RWPE1 (cell line): ENCODE measurements at places on chromosomes 11 and 22.

DNA sequence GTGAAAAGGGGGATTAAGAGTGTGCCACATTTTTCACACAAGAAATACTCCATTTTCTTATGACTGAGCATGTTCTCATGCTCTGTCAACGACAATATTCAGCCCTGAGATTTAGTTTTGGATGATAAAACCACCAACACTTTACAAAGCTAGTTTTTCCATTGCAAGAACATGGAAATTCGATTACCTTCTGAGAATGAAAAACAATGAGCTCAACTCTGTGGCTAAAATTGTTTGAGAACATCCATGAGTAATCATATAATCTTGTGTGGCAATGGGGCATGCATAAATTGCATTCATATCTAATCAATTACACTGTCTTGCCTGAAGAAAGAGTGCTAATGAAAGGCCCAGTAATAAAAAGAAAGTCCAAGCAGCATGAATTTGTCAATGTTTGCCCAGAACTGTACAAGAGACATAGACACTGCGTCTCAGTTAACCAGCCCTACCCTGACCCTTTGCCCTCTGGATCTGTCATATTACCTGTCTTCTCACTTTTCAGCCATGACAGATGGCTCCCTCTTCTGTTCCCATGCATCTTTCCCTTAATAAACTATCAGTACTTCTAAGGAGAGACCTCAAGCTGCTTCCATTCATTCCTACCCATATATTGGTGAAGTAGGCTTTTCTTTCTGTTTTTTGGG, 253.4 kb downstream of the FAM76B start:
- no peak for DNase-seq

DNA sequence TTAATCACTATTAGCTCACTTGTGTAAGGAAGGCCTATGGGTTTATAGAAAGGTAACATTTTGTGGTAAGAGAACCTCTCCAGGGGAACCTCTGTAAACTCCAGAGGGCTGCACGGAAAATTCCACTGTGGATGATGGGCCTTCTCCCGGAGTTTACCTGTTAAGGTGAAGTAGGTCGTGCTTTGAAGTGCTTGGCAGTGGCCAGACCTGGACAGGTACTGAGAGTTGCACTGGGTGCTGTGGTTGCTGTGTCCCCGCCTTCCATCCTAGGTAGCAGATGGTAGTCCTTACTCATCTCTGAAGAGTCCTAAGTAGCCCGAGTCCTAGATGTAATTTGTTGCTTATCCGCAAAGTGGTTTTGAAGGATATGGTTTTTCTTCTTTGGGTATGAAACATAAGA, 133.4 kb downstream of the TEAD1 start:
- no peak for DNase-seq

DNA sequence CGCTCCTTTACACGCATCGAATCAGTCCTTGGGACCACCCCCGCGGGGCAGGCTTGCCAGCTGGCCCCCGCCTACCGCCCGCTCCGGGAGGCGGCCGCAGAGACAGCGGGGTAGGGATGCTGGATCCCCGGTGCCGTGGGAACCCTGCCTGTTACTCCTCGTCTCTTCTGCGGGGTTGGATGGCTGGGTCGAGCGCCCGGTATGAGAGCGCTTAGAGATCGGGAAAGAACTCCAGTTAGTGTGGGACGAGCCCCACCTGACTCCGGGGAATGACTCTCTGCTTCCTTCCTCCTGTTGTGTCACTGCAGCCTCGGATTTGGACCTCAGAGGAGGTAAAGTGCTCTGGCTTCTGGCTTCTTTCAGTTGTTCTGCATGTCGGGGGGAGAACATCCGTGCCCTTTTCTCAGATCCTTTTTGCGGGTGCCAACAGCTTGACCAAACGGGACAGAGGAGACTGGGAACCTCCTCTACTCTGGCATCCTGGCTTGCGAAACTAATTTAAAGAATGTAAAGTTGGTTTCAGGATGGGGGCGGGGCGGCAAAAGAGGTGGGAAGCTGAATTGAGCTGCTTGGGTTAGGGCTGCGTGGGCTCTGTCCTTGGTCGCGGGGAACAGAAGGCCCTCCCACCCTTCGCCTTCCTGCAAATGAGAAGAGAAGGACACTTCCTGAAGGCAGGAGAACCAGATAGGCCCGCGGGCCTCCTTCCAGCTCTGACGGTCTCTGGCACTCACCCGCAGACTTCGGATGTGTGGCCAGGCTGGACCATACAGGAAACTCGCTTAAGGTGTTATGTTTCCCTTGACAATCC, 938 bp downstream of the LAYN start:
- DNase-seq = no peak

GRCh38 chr22:29126670-29127395, 54.0 kb downstream of the KREMEN1 start:
- no peak for DNase-seq

- DNase-seq = no peak
Observed at GRCh38 chr22:44468973-44469372, 29.1 kb downstream of the RTL6 start.

DNA sequence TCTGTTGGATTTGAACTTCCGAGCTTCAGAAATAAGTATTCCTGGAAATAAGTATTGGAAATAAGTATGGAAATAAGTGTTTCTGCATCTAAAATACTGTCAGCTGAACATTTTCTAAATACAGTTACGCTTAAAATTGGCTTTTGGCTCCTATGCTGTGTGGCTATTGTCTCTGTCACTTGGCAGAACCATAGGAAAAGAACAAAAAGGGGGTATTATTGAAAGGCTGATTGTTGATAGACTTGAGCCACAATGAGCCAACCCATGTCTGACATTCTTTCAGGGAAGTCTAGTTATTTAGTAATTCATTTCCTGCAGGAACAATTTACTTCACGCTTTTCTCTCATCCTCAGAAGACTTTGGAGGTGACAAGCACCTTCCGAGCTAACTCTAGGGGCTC, 32.5 kb upstream of the LARGE1 start:
- no peak for DNase-seq

- DNase-seq = no peak
Observed at GRCh38 chr22:43147821-43148220, 3.5 kb upstream of the TSPO start.

DNA sequence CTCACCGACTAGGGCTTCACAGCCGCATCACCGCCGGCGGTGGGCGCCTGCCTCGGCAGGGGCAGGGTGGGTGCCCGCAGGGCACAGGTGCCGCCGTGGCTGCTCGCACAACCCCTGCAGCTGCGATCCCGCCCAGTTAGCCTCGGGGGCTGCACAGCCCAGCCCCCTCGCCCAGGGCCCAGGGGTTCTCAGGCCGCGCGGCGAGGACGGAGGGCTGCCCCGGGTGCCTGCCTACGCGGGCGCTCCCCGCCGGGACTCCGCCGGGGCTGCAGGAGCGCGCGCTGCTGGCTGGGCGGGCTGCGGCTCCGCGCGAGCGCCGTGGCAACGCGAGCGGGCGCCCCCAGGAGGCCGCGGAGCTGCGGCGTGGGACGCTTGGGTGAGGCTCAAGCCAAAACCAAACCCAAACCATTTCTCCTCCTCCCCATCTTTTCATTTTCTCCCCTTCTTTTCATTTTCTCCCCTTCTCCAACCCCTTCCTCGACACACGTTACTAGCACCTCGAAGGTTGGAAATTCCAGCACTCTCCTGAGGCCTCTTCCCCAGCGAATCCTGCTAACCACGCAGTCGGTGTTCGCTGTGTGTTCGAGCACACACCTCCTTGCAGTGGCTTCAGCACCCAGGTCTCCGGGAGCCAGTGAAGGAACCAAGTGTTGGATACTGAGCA, at the start of gene MICAL3:
TSS of gene MICAL3 (minus strand) at position 286 of the 664 bp plus-strand sequence. CDS start 117,749 bp downstream, outside the sequence.
- peak; percentile 52 for DNase-seq

- no peak for DNase-seq
Observed at GRCh38 chr22:27349456-27349855, 452.1 kb downstream of the MN1 start.

DNA sequence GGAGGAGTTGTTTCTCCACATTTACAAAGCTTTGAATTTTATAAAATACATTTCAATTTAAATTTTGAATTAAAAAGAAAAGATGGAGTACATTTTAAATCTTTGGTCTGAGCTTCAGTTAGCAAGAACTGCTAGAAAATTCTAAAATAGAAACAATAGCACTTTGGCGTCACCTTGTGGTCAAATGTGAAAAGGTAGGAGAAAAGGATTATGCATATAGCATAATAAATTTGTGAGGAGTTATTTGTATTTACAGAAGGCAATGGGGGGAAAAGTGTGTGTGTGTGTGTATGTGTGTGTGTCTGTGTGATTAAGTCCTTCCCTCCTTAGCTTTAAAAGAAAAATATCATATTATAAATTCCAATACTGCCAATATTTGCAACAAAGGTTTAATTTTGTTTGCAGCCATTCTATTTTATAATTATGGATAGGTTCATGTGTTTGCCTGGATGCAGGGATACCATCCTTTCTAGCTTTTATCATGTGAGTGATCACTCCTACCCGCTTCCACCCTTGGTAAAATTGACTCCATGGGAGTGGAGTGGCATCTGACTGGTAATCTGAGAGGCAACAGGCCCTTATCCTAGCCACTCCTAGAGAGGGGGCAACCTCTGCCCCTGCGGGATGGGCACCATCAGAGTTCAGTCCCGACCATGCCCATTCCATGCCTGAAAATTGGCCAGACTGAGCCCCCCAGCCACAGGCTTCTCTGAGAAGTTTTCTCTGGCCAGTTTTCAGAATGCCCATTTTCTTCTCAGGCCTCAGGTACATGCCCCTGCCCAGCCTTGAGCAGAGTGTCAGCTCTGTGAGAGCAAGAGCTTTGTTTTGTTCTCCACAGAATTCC, 13.6 kb upstream of the LGR4 start:
- no peak for DNase-seq

GRCh38 chr22:28443526-28443876, 236.1 kb downstream of the TTC28 start:
- DNase-seq = peak; percentile 41

- DNase-seq = no peak
Observed at GRCh38 chr11:115199481-115200069, 304.6 kb downstream of the CADM1 start.

- no peak for DNase-seq
Observed at GRCh38 chr11:117303101-117303500, 12.0 kb downstream of the BACE1-AS start.

- no peak for DNase-seq
Observed at GRCh38 chr11:47508240-47508957, 44.5 kb downstream of the CELF1 start.

- no peak for DNase-seq
Observed at GRCh38 chr11:132987936-132988335, 544.4 kb downstream of the OPCML start.
